ENCODE measurements at places on chromosomes 13 and 19.

DNA sequence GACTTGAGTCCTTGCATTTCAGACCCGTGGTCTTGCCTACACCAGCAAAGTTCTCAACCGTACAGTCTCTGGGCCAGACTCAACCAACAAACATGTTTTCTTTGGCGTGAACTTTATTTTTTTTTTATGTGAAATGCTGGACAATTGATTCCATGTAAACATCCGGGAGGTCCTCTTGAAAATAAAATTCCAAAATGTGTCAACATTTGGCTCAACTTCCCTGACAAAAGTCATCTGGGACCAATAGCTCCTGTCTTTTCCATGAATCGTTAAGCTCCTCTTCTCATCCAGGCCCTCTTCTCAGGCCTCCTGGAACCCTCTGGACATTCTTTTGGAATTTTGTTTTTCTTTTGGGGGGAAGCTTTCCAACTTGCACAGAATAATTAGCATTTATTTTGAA is 2.7 kb downstream of the ALDH16A1 start:
- DNase-seq = no peak

GRCh38 chr13:112767506-112768471 is 78.0 kb downstream of the ATP11A start:
- DNase-seq = no peak

DNA sequence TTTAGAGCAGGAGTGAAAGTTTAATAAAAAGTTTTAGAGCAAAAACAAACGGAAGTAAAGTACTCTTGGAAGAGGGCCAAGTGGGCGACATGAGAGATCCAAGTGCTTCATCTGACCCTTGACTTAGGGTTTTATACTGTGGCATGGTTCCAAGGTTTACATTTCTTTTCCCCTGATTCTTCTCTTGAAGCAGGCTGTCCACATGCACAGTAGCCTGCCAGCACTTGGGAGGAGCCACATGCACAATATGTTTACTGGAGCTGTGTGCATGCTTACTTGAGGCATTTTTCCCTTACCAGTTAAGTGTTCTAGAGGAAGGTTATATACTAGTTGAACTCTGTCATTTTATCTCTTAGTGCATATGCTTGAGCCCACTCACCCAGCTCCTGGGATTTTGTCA is 295.6 kb downstream of the TBC1D4 start:
- DNase-seq = no peak

GRCh38 chr13:98252931-98253470 is 75.9 kb upstream of the RNF113B start:
- peak; percentile 56 for DNase-seq

- DNase-seq = no peak
Measured at GRCh38 chr13:27321468-27322431, 51.1 kb downstream of the RASL11A start.

- no peak for DNase-seq
Measured at GRCh38 chr13:40205771-40206240, 460.6 kb downstream of the FOXO1 start.

DNA sequence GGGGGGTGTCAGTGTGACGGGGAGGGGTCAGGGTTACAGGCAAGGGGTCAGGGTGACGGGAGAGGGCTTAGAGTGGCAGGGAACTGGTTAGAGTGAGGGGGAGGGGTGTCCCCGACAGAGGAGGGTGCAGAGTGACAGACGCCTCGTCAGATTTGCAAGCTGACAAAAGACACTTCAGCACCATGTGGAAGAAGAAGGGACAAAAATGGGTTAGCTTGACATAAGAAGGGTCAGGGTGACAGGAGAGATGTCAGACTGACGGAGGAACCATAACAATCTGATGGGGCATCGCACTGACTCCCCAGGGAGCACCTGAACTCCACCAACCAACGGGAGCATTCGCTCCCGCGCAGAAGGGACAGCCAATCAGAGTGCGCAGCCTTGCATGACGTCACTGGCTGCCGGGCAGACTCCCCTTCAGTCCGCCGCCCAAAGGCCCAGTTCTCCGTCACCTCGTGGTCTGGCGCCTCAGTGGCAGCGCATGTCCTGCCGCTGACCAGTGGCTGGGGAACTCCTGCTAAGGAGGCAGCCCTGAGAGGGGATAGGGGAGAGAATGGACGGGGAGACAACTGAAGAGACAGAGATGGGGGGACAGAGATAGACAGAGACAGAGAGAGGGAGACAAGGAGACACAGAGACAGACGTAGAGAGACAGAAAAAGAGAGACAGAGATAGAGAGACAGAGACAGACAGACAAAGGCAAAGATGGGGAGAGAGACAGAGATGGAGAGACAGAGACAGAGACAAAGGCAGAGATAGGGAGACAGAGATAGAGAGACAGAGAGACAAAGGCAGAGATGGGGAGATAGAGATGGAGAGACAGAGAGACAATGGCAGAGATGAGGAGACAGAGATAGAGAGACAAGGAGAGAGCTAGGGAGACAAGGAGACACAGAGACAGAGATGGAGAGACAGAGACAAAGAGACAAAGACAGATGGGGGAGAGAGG is 30.2 kb downstream of the C19orf81 start:
- peak; percentile 70 for DNase-seq

DNA sequence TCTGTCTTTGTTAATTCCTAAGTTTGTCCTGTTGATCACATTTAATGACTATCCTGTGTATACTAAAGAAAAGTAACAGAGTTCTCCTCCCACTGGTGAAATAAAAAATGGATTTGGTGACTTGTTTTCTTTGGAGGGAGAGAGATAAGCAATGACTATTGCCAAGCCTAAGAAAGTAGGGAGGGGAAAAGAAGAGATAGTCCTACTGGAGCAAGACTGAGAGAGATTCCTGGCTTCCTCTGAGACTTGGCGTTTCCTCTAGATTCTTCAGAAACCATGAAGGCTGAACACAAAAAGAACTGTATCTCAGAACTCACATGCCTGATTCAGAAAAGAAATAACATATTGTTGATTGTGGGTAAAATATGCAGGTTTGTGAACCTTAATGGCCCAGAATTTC is 406.5 kb downstream of the FOXO1 start:
- no peak for DNase-seq

- no peak for DNase-seq
Measured at GRCh38 chr19:16066611-16067104, 9.6 kb upstream of the TPM4 start.

All from ACHN (cell line).